ENCODE measurements at places on chromosomes 2 and 18. TPM values are rescaled to one million over a fixed set of nuclear protein-coding genes. Genes with fewer than 3 reads are reported as not detected.

DNA sequence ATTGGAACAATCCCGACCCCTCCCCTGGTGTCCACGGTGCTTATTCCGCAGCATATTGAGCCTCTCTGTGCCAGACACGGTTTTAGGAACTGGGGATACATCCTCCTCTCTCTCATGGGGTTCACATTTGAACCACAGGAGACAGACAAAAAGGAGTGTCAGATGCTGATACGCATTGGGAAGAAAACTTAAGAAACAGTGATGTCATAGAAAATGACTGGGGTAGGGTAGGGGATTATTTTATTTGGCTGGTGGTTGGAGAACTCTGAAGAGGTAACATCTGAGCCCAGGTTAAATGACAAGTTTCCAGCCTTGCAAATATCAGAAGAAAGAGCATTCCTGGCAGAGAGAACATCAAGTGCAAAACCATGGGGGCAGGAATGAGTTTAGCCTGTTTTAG is 344.5 kb downstream of the DPP10 start:
- DNase-seq, result no peak

GRCh38 chr2:46438794-46439193 is 40.6 kb upstream of the TMEM247 start:
- no peak for DNase-seq

GRCh38 chr2:131493199-131493968 is 1.2 kb upstream of the MZT2A start:
- peak; percentile 9 for DNase-seq

- no peak for DNase-seq
Measured at GRCh38 chr2:46470114-46470628, 9.2 kb upstream of the TMEM247 start.

GRCh38 chr18:30940952-30941539 is 101.5 kb downstream of the DSC3 start:
- DNase-seq, result no peak

GRCh38 chr2:117470311-117471095 is 344.0 kb upstream of the DDX18 start:
- DNase-seq, result peak; percentile 68

DNA sequence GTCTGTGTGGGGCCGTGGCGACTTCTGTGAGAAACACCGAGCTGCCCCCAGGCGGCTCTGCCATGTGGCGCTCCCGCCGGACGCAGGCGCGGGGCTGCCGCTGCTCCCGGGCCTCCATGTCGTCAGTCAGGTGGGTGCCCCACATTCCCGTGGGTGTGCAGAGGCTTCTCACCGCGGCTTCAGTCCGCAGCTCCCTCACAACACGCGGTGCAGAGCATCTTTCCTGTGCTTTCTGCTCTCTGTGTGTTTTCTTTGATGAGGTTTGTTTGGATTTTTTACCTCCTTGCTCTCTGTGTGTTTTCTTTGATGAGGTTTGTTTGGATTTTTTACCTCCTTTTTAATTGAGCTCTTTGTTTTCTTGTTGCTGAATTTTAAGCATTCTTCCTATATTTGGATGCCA is 13.0 kb downstream of the AQP12A start:
- DNase-seq, result no peak

DNA sequence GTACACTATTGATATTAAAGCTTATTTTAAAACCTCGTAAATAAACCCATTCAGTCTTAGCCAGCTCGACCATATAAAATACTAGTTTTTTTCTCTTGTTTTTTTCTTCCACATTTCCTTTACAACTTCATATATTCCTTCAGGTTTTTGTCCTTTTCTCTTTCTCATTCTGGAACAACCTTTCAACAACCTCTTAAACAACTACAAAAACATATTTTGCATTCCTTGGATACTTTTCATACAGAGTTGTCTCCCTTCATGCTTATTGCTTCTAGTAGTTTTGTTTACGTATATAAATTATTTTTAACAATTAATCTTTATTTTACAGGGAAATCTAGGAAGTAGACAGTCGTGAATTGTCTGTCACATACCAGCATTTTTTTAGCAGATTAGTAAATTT is 41.2 kb downstream of the COMMD1 start:
- peak; percentile 15 for DNase-seq

GRCh38 chr2:88885679-88886416 is 194.4 kb downstream of the RPIA start:
- no peak for DNase-seq

- no peak for DNase-seq
Measured at GRCh38 chr2:52222128-52222527, 1190.2 kb upstream of the NRXN1 start.

DNA sequence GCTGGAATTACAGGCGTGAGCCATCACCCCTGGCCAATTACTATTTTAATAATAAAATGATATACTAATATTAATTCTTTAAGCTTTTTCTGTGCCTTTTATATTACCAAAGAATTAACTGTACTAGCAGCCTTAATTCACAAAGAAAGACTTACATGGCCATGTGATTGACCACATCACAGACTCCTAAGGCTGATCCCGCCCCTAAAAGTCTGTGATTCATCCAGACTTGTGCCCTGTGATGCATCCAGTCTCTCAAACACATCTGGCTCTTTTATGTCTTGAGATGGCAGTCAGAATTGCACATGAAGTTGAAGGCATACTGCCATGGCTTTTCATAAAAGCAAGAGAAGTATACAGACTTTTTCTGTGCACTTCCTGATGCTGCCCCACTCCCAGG is 91.7 kb downstream of the DTNA start:
- DNase-seq, result peak; percentile 23

- no peak for DNase-seq
Measured at GRCh38 chr2:30031184-30031583, 109.8 kb upstream of the ALK start.

- peak; percentile 77 for DNase-seq
Measured at GRCh38 chr18:69580107-69580506, 179.4 kb downstream of the DOK6 start.

- no peak for DNase-seq
Measured at GRCh38 chr2:235744161-235744560, 250.3 kb downstream of the AGAP1 start.

Gene ASXL3
- total RNA-seq, result 8.0 TPM

Gene ARHGAP25
- total RNA-seq, result 3.0 TPM

Gene NDC80
- total RNA-seq, result 4.3 TPM

Gene MYO7B
- total RNA-seq, result not detected

Gene REG1B
- not detected for total RNA-seq

Gene RPS27A
- total RNA-seq, result 556 TPM
